Panc1 (cell line): ENCODE measurements at places on chromosomes 11 and 22.

- no peak for DNase-seq
These were observed 510.7 kb downstream of the CNTN5 start for GRCh38 chr11:99531468-99531867.

DNA sequence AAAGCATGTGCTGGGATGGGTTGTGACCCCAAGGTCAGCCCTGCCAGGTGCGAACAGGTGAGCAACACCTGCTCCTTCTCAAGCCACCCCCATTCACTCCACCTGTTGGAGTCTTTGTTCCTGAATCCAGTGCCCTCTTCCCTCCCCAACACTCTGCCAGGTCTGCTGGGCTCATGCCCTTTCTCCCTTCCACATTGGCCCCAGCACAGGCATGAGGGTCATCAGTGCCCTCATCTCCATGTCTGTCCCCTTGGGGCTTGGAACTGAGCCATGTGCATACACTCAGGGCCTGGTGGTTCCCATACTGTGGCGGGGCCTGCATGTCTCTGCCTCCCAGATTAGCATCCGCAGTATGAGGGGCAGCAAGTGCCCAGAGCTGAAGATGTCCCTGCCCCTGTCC is 19.1 kb downstream of the RFPL2 start:
- DNase-seq, result no peak

- no peak for DNase-seq
These were observed 120.4 kb downstream of the CCDC34 start for GRCh38 chr11:27242591-27242990.

GRCh38 chr11:4194889-4195288 is 100.3 kb downstream of the RRM1 start:
- no peak for DNase-seq

DNA sequence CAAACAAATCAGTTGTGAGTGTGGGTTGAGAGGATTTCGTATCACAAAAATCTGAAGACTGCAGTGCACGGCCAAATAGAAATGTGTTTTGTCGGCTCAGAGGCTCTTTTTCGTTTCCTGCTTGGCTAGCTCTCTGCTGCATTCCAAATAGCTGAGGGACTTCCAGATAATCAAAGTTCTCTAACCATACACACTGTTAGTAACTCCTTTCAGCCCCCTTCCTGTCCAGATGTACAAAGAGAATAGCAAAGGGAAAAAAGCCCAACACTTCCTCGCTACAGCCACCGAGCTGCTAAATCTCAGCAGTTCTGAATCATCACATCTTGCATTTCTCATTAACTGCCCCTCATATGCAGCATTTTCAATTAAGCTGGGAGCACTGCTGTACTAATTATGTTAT is 203.1 kb downstream of the TENM4 start:
- no peak for DNase-seq

- DNase-seq, result no peak
These were observed 263.8 kb upstream of the LUZP2 start for GRCh38 chr11:24233041-24233440.

GRCh38 chr11:68965901-68966853 is 14.6 kb downstream of the MRGPRD start:
- DNase-seq, result no peak

GRCh38 chr11:100705447-100705846 is 18.4 kb downstream of the ARHGAP42 start:
- DNase-seq, result no peak

GRCh38 chr11:82927264-82927880 is 25.8 kb downstream of the DDIAS start:
- DNase-seq, result peak; percentile 43

DNA sequence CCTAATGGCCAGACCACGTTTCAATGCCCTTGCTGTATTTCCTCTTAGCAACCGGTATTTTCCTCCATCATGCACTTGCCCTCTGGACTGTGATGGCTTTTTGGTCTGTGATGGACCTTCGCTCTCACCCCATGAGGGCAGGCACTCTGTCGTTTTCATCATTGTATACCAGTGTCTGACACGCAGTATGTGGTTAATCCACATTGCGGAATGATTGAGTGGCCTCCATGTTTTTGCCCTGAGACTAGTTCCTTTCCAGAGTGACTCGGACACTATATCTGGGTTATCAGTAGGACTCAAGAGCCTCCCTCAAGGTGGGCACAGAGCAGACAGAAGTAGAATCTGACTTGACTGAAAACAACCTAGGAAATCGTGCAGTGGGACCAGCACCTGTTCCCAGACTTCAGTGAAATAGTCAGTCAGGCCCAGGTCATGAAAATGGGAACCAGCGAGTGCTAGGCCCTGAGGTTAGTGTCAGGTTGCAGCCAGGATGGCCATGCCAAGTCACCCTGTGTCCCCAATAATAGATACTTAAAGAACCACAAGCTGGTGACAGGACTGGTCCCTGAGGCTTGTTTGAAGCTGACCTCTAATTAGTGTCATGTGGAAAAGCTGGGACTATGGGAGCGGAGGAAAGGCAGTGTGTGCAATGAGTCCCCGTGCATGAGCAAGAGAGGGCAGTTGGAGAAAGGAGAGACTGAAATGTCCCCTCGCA is 464.7 kb downstream of the INSC start:
- no peak for DNase-seq

DNA sequence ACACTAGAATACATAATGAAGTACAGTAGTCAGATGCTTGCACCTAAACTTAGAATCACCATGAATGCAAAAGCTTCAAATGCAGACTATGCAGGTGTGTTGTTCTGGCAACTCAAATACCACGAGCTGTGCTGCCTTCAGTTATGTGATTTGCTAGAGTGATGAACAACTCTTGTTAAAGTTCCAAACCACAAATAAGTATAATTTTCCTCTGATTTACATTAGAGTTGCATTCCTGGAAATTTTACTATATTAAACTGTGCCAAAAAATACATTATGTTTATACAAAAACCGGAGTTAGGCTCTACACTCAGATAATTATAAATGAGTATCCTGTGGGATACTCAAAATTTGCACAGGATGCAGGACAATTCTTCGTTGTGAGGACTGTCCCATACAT is 3.0 kb downstream of the TMEM218 start:
- no peak for DNase-seq

DNA sequence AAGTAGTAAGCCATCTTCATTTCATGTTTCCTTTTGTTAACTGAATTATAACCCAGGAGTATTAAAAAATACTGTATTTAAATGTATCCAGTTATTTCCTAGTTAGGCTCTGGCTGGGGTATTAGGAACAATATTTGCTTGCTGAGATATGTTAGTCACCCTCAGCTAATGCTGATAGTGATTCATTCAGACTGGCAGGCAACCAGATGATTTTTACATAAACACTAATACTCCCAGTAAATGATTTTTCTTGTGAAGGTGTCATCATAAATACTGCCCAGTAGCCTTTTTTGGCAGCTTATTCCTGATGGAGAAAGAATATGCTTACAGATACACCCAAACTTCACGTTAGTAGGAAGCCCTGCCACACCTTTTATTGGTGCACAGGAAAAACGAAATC is 8.1 kb downstream of the YWHAH start:
- DNase-seq, result peak; percentile 52

DNA sequence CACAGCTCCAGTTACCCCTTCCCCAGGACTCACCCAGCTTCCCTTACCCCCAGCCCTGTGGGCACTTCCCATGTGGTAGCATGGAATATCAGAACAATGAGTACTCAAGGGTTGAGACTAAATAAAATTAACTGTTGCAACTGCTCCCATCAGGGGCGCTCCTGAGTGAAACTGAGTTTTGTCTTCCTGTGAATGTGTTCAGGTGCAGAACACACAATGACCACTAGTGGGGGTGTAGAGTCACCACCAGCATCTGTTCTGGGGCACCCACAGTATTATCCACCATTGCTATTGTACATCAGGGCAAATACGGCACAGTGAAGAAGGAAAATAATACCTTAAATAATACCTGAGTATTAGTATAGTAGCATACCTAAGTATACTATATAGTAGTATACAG is 689.7 kb downstream of the TBC1D22A start:
- no peak for DNase-seq

DNA sequence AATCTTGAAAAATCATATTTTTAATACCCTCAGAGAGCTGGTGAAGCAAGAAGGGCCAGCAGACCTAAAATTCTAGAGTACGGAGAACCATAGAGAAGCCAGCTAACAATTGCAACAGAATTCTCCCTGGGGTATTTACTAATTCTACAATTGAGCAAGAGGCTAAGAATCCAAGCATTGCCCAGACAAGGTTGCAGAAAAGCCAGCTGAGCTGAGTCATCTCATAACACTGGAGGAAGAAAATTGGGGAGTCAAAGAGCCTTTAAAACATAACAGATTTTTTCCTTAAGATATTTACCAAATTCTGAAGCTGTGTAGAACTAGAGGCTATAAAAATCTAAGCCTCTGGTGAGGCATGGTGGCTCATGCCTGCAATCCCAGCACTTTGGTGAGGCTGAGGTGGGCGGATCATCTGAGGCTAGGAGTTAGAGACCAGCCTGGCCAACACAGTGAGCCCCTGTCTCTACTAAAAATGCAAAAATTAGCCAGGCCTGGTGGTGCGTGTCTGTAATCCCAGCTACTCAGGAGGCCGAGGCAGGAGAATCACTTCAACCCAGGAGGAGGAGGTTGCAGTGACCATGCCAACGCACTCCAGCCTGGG is 13.6 kb upstream of the TMEM216 start:
- no peak for DNase-seq

- no peak for DNase-seq
These were observed 1.6 kb downstream of the CAPN1 start for GRCh38 chr11:65183201-65183891.

GRCh38 chr11:10263929-10264328 is 30.1 kb downstream of the SBF2 start:
- DNase-seq, result no peak

DNA sequence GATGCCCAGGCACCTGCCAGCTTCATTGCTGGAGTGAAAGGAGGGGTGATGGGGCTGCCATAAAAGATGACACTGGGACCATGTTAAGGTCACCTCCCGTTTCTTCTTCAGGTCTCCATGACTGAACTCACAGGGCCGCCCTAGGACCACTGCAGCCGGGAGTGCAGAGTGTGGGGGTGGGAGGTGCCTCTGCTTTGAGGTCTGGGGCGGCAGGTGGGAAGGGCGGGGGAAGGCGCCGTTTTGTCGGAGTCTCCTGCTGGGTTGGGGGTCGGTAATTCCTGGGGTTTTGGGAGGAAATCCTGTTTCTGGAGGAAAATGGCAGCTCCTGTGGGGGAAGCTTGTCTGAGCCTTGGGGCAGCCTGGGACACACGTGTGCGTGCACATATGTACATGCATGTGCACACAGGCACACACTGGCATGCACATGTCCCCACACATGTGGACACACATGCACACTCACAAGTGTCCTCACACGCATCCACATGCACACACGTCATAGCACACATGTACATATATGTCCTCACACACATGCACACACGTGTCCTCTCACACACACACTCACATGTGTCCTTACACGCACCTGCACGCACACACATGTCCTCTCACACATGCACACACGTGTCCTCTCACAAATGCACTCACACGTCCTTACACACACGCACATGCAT is 990.9 kb downstream of the BRD1 start:
- DNase-seq, result no peak

- DNase-seq, result no peak
These were observed 6.1 kb upstream of the TPP1 start for GRCh38 chr11:6625156-6625831.

DNA sequence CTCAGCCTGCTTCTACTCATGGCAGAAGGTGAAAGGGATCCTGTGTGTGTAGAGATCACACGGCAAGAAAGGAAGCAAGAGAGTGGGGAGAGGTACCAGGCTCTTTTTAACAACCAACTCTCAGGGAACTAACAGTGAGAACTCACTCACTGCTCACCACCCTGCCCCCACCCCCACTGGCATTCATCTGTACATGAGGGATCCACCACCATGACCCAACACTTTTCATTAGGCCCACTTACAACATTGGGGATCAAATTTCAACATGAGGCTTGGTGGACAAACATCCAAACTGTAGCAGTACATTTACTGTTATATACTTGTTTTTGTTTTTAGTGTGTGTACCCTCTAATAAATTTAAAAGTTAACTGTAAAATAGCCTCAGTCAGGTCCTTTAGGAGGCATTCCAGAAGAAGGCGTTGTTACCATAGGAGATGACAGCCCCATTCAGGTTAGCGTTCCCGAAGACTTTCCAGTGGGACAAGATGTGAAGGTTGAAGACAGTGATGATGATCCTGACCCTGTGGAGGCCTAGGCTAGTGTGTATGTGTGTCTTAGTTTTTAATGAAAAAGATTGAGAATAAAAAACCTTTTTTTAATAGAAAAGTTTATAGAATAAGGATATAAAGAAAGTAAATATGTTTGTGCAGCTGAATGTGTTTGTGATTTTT is 11.3 kb downstream of the CUL5 start:
- DNase-seq, result no peak

DNA sequence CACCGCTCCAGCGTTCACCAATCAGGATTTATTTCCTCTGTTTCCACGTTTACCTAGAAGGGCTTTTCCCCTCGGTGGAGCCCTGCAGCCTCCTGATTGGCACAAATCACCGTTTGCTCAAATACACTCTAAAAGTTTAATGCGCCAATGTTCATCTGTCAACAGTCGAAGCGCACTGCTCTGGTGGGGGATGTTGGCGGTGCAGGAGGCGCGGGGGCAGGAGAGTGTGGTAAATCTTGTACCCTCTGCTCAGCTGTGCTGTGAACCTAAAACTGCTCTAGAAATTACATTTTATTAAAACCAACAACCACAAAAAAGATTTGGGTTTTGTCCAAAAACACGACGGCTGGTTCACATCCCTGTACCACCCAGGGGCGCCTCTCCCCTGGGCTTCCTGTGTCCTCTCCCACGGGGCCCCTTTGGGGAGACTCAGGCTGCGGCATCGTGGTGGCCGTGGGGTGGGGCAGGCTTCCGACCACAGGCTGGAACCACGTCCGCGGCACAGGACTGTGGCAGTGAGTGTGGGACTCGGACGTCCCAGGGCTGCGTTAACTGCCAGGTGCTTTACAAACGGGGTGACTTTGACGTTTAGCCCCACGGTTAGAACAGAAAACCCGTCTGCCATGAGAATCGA is 13.5 kb downstream of the TTLL8 start:
- no peak for DNase-seq

DNA sequence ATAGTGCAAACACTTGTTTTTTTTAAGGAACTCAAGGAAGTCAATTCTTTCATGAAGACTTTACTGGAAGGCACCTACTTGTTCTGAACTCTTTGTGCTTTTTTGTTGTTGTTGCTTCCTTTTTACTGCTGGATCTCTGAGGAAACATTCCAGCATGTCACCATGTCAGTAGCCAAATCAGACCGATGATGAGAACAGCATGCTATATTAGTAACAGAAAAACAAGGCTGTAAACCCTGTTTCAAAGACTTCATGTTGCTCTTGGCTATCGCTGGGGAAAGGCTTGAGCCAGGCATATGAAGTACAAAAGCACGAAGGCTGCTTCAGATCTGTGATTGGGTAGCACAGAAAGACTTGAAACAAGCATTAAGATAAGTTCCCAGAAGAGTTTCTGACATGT is 125.6 kb upstream of the SLC5A12 start:
- no peak for DNase-seq

GRCh38 chr11:113286009-113286408 is 28.4 kb upstream of the TTC12 start:
- no peak for DNase-seq

- DNase-seq, result no peak
These were observed 687 bp upstream of the CALCA start for GRCh38 chr11:14972581-14973495.
